ENCODE measurements at places on chromosomes 2 and 18. TPM values are rescaled to one million over a fixed set of nuclear protein-coding genes. Genes with fewer than 3 reads are reported as not detected.

Gene LINC00305
- not detected for total RNA-seq

Gene KCNF1
- total RNA-seq = not detected

GRCh38 chr18:48781163-48781987 is 169.4 kb downstream of the SMAD7 start:
- peak overlapping the region; percentile 16 for H3K4me3 ChIP-seq
- no peaks in the 10 kb centered on the region for H3K36me3 ChIP-seq
- H3K27me3 ChIP-seq = no peaks in the 10 kb centered on the region
- H3K27ac ChIP-seq = peak overlapping the region; percentile 81
- peak; percentile 58 for DNase-seq

DNA sequence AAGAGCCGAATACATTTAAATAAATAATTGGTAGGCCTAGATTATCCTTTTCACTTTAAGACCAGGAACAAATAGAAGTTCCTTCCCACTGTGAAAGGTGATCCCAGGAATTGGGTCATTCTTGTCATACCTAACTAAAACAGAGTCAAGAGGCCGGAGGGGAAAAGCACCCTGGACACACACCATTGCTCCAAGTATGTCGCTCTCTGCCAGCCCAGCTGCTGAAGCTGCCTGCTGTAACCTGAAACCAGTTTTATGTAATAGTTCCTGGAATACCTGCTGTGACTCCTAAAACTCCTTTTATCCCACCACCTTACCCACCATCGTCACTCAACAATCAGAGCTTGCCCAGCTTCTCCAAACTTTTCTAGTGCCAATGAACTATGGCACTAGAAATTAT is 217.1 kb downstream of the PTPRM start:
- H3K36me3 ChIP-seq = no peaks in the 10 kb centered on the region
- no peaks in the 10 kb centered on the region for H3K4me1 ChIP-seq
- no peak overlapping the region for H3K27ac ChIP-seq

GRCh38 chr2:37489041-37489456 is 144.6 kb downstream of the QPCT start:
- H3K27ac ChIP-seq = no peak overlapping the region
- H3K4me3 ChIP-seq = no peak overlapping the region
- no peaks in the 10 kb centered on the region for H3K36me3 ChIP-seq
- H3K27me3 ChIP-seq = no peaks in the 10 kb centered on the region
- no peak for DNase-seq

DNA sequence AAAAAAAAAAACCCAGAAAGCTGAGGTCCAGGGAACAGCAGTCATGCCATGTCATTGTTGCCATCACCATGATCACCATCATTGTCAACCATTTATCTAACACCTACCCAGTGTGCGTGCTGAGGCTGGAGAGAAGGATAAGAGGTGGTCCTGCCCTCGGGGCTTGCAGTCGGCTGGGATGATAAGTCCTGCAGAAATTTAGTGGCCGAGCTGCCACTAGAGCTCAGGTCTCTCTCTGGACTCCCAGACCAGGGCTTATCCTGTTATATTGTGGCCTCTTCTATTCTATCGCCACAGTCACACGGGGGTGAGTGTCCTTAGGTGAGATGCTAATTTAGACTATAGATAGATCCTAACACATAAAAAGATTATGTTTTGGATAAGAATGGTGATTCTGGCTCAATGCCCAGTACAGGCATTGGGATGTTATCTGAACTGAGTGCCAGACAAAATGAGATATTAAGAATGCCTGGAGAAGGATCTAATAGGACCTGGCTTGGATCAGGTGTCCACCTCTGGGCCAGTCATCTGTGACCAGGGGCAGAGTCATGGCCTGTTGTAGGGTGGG is 43.2 kb upstream of the YWHAQ start:
- H3K4me1 ChIP-seq = peaks cover 15% of the 10 kb centered on the region
- H3K36me3 ChIP-seq = no peaks in the 10 kb centered on the region
- no peaks in the 10 kb centered on the region for H3K27me3 ChIP-seq
- no peak overlapping the region for H3K4me3 ChIP-seq
- H3K27ac ChIP-seq = no peak overlapping the region

- H3K4me3 ChIP-seq = peak overlapping the region; percentile 31
- H3K27me3 ChIP-seq = no peaks in the 10 kb centered on the region
- DNase-seq = no peak
- peaks cover 26% of the 10 kb centered on the region for H3K4me1 ChIP-seq
- no peaks in the 10 kb centered on the region for H3K36me3 ChIP-seq
These were observed 688 bp downstream of the CDH20 start for GRCh38 chr18:61333746-61334490.

DNA sequence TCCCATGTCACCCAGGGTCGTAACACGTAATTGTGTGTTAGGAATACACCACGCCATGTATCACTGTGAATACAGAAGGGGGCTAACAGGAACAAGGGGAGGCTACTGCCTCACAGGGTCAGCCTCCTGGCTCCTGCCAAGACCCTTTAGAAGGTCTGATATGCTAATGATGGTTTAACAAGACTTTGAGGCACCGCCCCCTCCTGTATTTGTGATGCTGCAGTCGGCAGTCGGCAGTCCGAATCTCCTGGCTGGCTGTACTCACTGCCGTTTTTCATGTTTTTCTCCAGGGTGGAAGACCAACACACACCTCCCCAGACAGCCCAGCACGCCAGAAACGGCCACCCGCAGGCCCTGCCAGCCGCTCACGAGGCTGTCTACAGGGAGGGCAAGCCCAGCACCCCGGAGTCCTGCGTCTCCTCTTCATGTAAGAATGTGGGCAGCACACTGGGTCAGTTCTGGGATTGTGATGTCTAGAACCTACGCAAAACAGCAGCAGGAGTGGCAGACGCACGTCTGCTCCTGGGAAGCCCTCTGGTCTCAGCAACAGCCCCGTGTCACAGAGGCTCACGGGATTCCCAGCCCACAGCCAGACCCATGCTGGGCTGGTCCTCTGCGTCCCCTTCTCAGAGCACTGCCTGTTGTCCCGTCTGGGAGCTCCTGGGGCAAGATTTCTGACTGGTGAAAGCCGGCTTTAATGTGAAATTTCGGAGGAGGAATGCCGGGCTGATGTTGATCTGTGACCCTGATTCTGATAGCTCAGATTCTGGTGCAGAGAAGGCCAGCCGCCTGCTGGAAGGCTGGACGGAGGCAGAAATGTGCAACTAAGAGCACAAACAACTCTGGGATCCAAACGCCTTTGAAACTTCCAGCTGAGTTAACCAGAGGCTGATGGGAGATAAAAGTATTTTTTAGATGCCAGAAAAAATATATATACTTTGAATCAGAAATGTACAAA is 39.7 kb upstream of the B3GNT7 start:
- peak overlapping the region; percentile 46 for H3K27ac ChIP-seq
- H3K36me3 ChIP-seq = peaks cover 16% of the 10 kb centered on the region

GRCh38 chr2:224162122-224162521 is 123.0 kb upstream of the SERPINE2 start:
- no peaks in the 10 kb centered on the region for H3K4me1 ChIP-seq
- no peak overlapping the region for H3K27ac ChIP-seq
- no peaks in the 10 kb centered on the region for H3K36me3 ChIP-seq
- H3K4me3 ChIP-seq = no peak overlapping the region
- no peaks in the 10 kb centered on the region for H3K27me3 ChIP-seq
- DNase-seq = no peak

DNA sequence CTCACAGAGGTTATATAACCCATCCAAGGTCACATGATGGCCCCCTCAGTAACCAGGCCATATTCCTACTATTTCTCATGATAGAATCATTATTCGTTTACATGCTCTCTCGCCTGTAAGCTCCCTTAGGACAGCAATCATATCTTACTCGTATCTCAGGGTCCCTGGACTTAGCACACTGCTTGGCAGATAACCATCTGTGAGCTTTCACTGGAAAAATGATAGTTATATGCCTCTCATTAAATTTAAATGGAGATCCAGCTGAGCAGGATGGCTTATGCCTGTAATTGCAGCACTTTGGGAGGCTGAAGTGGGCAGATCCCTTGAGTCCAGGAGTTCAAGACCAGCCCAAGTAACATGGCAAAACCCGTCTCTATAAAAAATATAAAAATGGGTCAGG is 21.9 kb downstream of the KIF3C start:
- no peak overlapping the region for H3K4me3 ChIP-seq
- H3K27ac ChIP-seq = no peak overlapping the region
- H3K27me3 ChIP-seq = no peaks in the 10 kb centered on the region
- H3K36me3 ChIP-seq = no peaks in the 10 kb centered on the region

DNA sequence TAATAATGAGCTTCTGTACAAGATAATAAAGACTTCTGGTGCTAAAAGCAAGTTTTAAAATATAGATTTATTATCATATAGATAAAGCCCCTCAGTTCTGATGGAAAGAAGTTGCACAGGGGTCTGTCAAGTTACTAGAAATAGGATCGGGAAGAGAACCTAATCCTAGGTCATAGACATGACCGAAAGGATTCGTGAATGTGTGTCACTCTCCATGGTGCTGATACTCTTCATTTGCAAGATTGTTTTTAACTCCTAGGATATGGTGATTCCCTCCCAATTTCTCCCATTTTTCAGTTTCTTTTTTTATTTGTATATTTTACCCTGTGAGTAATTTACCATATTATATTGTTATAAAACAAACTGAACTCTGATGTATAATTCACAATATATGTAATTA is 58.9 kb upstream of the CTNNA2 start:
- H3K27me3 ChIP-seq = no peaks in the 10 kb centered on the region
- H3K4me3 ChIP-seq = no peak overlapping the region
- no peaks in the 10 kb centered on the region for H3K4me1 ChIP-seq
- H3K27ac ChIP-seq = no peak overlapping the region
- H3K36me3 ChIP-seq = no peaks in the 10 kb centered on the region
- no peak for DNase-seq

DNA sequence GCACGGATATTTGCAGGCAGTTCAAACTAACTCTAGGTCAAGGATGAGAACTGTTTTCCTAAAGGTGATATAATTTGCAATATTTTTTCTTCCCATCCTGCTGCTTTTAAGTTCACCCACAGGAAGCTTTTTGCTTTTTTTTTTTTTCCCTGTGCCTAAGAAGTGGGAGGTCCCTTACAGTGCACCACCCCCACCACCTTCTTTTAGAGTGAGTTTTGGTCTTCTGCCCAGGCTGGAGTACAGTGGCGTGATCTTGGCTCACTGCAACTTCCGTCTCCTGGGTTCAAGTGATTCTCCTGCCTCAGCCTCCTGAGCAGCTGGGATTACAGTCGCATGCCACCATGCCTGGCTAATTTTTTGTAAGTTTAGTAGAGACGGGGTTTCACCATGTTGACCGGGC is 82.5 kb downstream of the KCNS3 start:
- no peaks in the 10 kb centered on the region for H3K36me3 ChIP-seq
- H3K4me1 ChIP-seq = no peaks in the 10 kb centered on the region
- H3K4me3 ChIP-seq = no peak overlapping the region
- no peak for DNase-seq

DNA sequence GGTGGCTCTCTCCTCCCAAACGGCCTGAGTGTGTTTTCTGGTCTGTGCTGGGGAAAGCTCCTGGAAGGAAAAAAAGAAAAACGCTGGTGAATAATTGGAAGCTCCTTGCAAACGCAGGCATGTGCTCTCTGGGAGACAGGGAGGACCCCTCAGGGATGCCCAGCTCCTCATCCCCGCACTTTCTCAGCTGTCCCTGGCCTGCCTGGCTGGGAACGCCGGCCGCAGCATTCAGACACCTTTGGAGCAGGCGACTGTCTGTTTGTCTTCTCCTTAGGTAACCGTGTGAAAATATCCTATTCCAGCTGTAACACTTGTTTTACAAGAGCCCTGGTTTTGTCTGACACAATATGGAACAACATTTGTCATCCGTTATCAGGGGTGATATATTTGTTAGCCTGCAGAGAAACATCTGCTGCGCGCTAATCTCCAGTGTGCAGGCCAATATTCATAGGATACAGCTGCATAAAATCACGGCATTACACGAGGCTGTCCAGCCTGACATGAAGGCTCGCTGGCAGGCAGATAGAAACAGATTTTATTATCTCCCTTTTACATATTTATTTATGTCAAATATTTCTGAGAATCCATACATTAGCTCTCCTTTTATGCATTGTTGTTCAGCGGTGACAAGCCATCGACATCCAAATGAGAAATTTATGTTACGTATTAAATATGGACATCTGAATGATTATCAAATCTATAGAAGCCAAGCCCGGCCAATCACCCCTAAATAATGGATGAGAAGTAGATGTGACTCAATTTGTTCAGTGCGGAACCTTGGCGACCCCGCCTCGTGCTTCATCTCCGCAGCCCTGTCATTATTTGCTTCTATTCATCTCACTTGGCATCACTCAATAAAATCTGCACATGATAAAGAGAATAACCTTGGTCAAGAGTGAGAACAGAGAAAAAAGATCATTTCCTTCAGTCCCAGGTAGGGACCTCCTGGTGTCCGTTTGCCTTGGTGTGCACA is 675.1 kb upstream of the SALL3 start:
- H3K27ac ChIP-seq = no peak overlapping the region
- no peak overlapping the region for H3K4me3 ChIP-seq
- H3K4me1 ChIP-seq = no peaks in the 10 kb centered on the region
- no peak for DNase-seq

DNA sequence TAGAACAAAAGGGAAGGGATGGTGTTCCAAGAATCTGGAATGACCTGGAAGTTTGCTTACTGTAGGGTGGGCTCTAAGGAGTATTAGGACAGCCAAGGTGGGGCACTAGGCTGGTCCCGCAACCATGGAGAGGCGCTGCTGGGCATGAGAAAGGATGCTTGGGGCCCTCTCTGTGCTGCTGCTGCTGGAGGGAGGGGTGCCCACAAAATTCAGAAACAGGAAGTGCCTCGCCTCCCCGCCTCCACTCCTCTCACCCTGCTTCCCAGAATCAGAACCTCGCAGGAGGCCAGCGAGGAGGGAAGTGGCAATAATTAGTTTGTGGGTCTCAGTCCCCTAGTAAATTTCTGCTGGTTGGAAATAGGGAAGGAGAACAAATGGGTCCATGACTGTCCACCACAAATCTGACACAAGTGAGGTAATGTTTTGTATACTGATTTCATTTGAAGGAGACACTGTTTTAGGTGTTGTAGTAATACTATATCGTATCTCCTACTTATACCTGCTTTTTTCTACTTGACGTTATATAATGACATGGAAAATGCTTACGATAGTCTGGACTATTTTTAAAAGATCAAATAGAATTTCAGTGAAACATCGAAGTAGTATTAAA is 7.9 kb upstream of the PDCL3 start:
- no peaks in the 10 kb centered on the region for H3K4me1 ChIP-seq
- H3K4me3 ChIP-seq = no peak overlapping the region
- no peaks in the 10 kb centered on the region for H3K36me3 ChIP-seq
- no peaks in the 10 kb centered on the region for H3K27me3 ChIP-seq
- no peak for DNase-seq

All from tibial nerve (tissue), 4 donors.